ENCODE measurements at places on chromosomes 7 and 10.

DNA sequence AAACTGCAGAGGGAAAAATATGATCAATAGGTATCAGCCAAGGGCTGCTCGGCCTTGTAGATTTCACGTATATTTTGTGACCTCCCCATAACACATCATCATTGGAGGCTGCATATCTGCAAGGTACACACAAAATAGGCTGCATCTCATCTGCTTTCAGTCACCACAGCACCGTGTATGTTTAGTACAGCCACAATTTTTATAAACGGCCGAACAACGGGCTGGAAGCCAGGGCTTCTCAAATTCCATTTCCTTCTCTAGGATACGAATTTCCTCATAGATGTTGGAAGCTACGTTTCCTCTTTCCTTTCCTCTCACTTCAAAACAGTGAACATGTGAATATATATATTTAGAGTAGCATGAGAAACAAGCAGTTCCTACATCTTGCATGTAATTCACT lies 20.2 kb upstream of the FOXK1 start:
- no peak for DNase-seq

DNA sequence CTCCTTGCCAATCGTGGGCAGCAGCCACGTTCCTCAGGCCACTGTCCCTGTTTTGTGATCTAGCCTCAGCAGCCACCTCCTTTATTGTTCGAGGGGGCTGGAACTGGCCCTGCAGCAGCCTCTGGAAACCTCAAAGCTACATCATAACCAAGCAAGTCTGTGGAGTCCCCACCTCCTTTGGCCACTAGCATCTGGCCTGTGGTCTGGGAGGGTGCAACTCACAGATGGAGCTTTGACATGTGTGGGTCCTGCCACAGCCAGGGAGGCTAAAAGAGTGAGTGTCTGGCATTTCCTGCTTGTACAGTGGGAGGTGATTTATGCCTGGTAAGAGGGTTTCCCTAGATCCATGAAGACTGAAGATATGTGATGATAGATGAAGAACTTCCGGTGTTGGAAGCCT lies 32.3 kb upstream of the NUB1 start:
- DNase-seq: no peak

DNA sequence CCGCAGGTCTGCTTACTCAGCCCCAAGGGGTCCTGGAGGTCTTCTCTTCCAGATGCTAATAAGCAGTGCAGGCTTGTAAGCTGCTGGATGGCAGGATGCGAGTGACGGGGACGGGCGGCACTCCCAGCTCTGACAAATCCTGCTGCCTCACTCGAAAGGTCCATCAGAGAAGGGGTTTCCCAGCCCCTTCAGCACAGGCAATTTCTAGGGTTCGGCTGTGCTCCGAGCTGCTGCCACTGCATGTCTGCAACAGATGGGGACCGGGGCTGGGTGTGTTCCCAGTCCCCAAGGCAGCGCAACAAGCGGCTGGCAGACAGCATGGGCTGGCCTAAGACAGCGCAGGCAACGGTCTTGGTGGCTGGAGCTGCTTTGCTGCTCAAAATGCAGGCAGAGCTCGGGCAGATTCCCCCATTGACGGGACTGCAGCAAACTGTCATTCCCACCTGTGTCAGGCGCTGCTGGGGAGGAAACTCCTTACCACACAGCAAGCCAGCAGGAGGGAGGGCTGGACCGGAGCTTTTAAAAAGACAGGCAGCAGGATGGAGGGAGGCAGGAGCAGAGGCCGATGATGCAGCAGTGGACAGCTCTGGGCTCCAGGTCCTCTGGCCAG lies 62.4 kb downstream of the PRKAG2 start:
- no peak for DNase-seq

DNA sequence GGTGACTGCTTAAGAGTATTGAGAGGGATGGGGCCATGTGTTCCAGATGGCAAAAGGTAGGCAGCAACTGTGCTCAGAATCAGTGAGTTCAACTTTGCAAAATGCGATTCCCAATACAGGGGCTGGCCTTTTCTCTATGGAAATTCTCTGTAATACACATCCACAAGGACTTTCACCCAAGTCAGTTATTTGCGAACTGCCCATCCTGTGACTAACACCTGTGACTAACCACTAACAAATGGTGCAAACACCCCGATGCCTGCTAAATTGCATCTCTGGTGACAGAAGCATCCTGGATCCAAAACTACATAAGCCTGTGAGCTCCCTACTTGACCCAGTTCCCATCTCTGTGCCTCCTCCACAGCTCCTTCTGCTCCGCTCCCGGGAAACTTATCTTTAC lies 9.0 kb upstream of the CUZD1 start:
- no peak for DNase-seq

DNA sequence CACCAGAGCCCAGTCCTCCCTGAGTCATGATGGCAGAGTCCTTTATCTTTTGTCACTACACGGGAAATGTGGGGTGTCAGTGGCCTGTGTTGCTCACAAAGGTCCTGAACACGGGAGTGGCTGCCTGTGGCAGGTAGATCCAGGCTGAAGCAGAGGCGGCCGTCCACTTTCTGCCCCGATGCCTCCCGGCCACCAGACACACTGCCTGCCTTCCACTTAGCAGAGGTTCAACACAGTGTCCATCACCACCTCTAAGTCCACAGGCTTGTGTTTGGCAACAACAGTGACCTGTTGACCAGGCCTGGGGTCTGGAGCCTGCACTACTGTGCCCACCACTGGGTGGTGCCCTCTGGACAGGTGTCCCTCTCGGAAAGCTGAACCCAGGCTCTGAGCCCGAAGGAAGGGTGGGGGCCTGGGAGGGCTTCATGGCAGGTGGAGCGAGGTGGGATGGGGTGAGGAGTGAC lies 49.9 kb upstream of the CAMK2B start:
- no peak for DNase-seq

DNA sequence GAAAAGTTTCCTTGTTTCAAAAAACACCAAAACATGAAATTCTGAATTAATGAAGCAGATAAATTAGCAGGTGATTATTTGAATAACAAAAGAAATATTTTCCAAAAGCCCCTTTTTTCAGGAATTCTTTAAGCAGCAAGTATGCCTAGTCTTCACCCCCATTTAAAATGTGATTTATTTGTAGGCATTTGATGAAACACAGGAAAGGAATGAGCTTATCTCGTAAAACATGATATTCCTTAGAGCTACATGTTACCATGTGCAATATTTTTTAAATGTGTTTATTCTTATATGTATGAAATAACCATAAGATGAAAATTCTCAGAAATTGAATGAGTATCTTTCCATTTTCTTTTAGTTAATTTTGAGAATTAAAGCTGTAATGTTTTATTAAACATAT lies 106.1 kb downstream of the CHN2 start:
- no peak for DNase-seq

DNA sequence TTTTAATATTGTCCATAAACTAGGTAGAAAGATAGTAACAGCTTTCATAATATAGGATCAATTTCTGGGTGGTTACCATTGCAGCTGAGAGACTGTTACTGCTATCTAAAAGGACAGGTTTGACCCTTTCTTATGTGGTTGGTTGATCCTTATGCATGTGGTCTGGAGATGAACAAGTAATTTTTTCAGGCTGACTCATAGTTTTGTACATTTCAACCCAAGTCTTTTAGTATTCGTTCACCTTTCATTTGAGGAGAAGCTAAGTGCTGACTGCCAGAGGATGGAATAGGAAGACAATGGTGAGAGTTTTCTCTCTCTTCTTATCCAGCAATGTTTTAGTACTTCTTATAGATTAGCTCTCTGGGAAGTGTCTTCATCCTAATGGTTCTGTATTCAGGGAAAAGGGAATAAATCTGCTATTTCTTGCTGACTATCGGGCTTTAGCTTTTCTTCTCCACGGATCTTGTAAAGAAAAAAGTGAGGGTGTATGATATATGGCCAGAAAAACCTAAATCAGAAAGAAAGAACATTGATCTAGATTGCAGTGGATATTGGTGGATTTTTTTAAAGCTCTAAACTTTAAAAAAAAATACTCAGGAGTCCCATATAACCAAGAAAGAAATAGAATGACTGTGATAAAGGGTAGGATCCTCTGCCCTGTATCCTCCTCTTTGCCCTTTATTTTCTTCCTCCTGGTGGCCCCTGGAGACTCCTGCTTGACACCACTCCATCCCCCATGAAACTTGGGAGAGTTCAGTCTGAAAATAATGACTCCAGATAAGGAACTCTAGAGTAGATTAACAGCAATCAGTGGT lies 88.0 kb downstream of the CPED1 start:
- no peak for DNase-seq

GRCh38 chr10:61894133-61894532 lies 7.4 kb upstream of the ARID5B start:
- DNase-seq: no peak

DNA sequence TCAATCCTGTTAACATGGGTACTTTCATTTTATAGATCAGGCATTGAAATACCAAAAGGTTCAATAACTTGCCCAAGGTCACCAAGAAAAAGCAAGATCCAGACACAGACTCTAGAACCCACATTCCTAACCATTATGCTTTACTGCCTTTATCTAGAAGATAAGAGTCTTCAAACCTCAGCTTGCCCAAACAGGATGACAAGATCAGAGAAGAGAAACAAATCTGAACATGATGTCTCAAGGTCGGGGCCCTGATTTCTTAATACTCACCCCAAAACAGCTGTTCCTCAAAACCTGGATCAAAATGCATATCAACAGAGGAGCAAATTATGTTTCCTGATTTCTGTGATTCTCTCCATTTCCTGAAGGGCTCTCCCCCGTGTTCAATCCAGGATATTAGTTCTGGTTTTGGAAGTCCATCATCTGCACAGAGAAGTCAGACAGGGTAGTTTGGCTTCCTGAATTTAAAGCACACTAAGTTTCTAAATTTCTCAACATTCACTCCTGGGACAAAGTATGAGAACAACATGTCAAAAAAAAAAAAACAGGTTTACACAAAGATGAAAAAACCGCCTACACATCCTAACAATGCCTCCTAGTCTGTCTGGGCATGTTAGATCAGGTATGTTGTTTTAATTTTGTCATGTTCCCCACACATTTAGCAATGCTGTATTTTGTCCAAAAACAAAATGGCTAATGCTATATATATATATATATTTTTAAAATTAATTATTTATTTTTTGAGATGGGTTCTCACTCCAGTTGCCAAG lies 16.2 kb downstream of the ZNF786 start:
- DNase-seq: no peak

GRCh38 chr7:109224100-109224499 lies 654.4 kb downstream of the DNAJB9 start:
- no peak for DNase-seq

DNA sequence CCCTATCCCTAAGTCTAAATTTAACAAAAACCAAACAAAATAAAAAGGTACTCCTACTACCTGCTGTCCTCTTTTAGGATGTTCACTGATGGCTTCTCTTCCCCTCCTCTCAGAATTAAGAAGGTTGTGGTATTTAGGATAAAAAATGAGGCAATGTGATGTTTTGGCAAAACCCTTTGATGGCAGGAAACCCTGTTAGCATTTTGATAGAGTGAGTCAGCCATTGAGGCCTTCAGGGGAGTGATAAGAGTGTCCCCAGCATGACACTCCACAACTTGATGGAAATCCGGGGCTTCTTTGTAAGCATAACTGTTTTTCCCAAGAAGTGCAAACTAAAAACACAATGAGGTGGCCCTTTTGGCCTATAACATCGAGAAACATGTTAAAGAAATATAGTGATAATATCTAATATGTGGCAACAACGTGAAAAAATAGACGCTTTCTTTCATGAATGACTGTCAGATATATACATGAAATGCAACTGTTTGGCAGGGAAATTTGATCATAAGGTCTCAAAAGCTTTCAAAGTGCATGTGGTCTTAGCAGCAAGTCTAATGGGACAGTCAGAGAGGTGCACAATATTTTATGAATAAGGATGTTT lies 55.0 kb downstream of the PRTFDC1 start:
- DNase-seq: no peak

GRCh38 chr7:111958431-111958830 lies 247.8 kb downstream of the DOCK4 start:
- no peak for DNase-seq

DNA sequence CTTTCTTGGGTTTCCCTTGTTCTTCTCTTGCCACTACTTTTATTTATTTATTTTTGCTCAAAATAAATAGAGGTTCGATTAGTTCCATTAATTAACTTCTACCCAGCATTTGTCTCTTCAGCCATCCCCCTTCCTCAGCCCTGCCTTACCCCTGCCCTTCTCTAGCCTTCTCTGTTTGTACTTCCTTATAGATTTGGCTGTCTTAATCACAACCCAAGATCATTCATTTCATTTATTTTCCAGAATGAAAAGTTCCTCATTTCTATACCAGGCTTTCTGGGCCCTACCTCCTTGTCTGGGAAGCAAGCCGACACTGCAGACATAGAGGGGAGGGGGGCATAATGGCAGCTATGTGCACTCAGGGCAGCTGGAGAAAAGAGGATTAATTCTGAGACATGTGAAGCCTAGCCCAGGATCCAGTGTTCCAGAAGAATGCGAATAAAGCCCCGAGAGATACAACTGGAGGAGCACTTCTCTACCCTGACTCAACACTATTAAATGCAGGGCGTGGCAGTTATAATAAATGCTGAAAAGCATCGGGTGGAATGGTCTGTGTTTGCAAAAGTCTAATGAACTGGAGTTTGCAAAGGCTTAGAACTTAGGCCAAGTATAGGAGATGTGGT lies 6.4 kb upstream of the PDCD4 start:
- no peak for DNase-seq

- no peak for DNase-seq
These were observed 114.2 kb downstream of the EGFR start for GRCh38 chr7:55132890-55133551.

GRCh38 chr10:61758433-61758832 lies 95.7 kb downstream of the CABCOCO1 start:
- no peak for DNase-seq

- DNase-seq: no peak
These were observed 100.9 kb upstream of the TAS2R16 start for GRCh38 chr7:123096434-123096833.

GRCh38 chr10:123325663-123326190 lies 171.5 kb downstream of the BUB3 start:
- DNase-seq: no peak

- DNase-seq: no peak
These were observed 433.9 kb downstream of the SORCS3 start for GRCh38 chr10:105075031-105075430.

- DNase-seq: no peak
These were observed 8.7 kb upstream of the EN2 start for GRCh38 chr7:155449008-155449868.

- no peak for DNase-seq
These were observed 51.4 kb upstream of the SLC29A3 start for GRCh38 chr10:71267508-71268240.

GRCh38 chr10:77861366-77861765 lies 65.2 kb downstream of the DLG5 start:
- DNase-seq: no peak
